ENCODE measurements at places on chromosomes 13 and 19.

- DNase-seq = no peak
Observed at GRCh38 chr19:5594521-5594950, 26.8 kb upstream of the TINCR start.

DNA sequence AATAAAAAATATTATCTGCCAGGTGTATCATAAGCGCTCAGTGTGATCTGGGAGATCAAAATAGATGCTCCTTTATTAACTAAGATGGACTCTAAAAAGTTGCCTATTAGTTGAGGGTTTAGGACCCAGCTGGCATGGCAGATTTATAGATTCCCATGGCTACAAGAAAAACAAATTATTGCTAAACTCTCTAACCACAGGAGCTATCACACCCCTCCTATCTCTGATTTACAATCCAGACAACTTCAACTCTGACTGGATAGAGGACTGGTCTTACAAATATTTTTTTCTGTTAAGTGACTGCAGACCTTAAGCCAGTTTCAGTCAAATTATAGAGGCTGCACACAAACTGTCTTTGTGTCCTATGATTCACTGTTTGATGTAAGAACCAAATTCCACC, 45.4 kb upstream of the MYCBP2 start:
- DNase-seq = no peak

DNA sequence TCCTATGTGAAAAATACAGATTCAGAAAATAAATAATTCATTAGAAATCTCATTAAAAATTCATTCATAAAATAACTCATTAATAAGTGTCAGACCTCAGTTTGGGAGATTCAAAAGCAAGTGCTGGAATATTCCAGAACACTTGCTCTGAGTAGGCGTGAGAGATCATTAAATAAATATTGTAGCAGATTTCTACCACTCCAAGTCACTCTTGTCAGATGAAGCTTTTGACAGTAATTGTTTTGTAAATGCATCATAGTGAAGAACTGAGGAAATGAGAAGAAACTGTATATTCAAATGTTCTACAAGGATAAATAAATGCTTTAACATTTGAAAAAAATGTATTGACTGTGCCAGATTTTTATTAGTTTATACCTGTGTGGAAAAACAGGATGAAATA, 1228.1 kb downstream of the SLITRK1 start:
- DNase-seq = no peak

DNA sequence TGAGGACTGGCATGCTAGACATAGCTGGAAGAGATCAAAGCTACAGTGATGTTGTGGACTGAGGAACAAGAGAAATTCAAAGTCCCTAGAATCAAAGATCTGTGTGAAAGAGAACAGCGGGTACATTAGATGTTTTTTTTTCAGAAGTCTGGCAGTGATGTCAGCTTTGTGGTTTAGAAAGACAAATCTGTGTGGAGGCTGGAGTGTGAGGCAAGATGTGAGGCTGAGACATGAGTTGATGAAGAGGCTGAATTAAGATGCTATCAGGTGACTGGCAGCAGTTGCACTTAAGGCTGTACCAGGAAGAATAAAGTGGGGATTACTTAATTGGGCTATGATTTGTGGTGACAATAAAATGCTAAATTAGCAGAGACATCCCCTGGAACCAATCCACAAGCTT, 46.5 kb downstream of the DNAJC3 start:
- peak; percentile 28 for DNase-seq

DNA sequence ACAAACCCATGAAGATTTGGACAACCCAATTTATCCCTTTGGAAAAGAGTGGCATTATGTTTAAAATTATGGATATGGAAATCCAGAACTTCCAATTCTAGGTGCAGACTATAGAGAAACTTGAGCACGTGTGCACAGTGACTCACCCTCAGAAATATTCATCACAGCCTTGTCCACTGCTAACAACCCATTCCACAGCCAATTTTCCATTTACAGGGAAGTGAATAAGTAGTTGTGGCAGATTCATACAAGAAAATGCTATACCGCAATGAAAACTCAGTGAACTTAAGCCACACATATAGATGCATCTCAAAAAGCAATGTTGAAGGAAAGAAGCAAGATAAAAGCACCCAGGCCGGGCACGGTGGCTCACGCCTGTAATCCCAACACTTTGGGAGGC, 133.3 kb downstream of the USP12 start:
- no peak for DNase-seq

GRCh38 chr19:17539238-17540117, 16.0 kb upstream of the COLGALT1 start:
- DNase-seq = peak; percentile 98

GRCh38 chr13:97921176-97921816, 32.2 kb upstream of the IPO5 start:
- DNase-seq = no peak

Measured in suppressor macrophage treated with lipopolysaccharide for 1 hour (primary cell).